ENCODE measurements at places on chromosomes 6 and 20. TPM values are rescaled to one million over a fixed set of nuclear protein-coding genes. Genes with fewer than 3 reads are reported as not detected.

The SMOC2 gene
- 10.5 TPM for polyA plus RNA-seq

The RBM24 gene
- polyA plus RNA-seq = 0.80 TPM

The CST2 gene
- polyA plus RNA-seq = 4.8 TPM

- DNase-seq = no peak
These were observed 116.3 kb upstream of the MTHFD1L start for GRCh38 chr6:150749091-150749670.

- DNase-seq = no peak
These were observed 129.8 kb downstream of the ALDH8A1 start for GRCh38 chr6:134819863-134820800.

The SALL4 gene
- 0.81 TPM for polyA plus RNA-seq

DNA sequence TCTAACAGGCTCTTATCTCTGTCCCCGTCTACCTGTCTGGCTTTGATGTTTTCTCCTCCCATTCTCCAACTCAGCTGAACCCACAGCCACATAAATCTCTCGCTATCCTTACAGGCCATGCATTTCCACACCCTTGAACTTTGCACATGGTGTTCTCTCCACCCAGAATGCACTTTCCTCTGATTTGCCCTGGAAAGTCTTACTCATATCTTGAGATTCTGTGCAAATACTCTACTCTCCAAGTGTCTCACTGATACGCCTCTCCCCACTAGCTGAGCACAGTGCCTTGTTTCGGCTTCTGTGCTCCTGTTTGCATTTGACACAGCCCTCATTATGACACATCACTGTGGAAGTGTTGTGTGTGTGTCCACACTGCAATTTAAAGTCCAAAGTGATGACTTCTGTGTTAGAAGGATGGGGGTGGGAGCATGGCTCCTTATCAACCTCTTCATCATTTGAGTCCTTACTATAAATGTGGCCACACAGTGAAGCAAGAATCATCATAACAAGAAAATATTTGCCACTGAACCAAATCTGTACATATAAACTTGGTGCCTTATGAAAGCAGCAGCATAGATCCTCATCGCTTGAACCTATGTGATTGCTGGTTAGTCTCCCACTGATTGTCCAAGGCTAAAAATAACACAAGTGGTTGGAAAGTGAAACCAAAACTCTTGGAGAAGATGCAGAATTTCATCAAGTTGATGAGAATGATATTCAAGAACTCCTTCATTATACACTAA lies 5.5 kb upstream of the PRELID3B start:
- no peak for DNase-seq

DNA sequence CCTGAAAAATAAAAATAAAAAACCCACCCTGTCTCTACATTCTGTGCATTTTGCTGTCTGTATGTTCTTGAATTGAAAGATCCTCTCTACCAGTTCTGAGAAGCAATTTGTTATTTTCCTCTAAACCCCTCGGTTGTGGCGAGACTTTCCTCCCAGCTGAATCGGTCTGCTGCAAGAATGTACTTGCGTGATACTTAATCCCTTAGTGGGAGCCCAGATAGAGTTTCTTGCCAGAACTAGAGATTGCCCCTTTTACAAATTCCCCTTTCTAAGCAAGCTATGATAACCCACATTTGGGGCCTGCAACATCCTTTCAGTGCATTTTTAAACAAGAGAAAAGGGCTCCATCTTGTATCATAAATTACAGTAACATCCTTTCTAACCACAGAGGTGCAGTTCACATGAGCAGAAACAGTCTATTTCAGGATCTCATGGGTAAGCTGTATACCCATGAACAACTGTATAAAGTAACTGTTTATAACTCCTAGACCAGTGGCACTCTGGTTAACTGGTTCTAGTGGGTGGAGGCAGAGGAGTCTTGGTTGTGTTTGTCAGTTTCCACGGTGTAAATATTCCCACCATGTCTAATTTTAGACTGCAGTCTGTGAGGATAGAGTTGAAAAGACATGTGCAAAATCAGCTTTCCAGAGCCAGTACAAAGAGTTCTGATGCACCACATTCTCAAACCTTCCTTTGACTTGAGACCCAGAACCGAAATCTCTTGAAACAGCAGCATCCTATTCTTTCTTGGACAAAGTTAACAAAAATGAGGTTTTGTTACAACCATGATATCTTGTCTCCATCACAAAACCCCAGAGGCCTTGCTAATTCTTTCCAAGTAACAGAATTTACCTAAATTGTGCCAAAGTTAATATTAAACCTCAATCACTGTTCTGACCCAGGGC lies 113.1 kb upstream of the ZNF217 start:
- DNase-seq = no peak

GRCh38 chr6:3757241-3757641 lies 5.7 kb upstream of the PXDC1 start:
- DNase-seq = no peak

- DNase-seq = no peak
These were observed 128.2 kb upstream of the ADGRB3 start for GRCh38 chr6:68506911-68507310.

- no peak for DNase-seq
These were observed 525.4 kb upstream of the ID4 start for GRCh38 chr6:19311786-19312185.

The UNC5CL gene
- 1.2 TPM for polyA plus RNA-seq

The RCAN2 gene
- 5.3 TPM for polyA plus RNA-seq

DNA sequence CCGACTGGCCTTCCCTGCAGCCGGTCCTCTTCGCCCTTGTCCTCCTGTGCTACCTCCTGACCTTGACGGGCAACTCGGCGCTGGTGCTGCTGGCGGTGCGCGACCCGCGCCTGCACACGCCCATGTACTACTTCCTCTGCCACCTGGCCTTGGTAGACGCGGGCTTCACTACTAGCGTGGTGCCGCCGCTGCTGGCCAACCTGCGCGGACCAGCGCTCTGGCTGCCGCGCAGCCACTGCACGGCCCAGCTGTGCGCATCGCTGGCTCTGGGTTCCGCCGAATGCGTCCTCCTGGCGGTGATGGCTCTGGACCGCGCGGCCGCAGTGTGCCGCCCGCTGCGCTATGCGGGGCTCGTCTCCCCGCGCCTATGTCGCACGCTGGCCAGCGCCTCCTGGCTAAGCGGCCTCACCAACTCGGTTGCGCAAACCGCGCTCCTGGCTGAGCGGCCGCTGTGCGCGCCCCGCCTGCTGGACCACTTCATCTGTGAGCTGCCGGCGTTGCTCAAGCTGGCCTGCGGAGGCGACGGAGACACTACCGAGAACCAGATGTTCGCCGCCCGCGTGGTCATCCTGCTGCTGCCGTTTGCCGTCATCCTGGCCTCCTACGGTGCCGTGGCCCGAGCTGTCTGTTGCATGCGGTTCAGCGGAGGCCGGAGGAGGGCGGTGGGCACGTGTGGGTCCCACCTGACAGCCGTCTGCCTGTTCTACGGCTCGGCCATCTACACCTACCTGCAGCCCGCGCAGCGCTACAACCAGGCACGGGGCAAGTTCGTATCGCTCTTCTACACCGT lies 6.1 kb downstream of the UBD start:
- peak; percentile 68 for DNase-seq

Data from adrenal gland (tissue), 19 donors.